ENCODE measurements at places on chromosomes 16 and 17.

- no peak for DNase-seq
Observed at GRCh38 chr16:80125677-80126076, 415.1 kb upstream of the DYNLRB2 start.

- no peak for DNase-seq
Observed at GRCh38 chr16:56684256-56684925, 2.1 kb downstream of the MT1X start.

GRCh38 chr16:15932939-15933338 lies 16.5 kb upstream of the ABCC1 start:
- DNase-seq, result no peak

DNA sequence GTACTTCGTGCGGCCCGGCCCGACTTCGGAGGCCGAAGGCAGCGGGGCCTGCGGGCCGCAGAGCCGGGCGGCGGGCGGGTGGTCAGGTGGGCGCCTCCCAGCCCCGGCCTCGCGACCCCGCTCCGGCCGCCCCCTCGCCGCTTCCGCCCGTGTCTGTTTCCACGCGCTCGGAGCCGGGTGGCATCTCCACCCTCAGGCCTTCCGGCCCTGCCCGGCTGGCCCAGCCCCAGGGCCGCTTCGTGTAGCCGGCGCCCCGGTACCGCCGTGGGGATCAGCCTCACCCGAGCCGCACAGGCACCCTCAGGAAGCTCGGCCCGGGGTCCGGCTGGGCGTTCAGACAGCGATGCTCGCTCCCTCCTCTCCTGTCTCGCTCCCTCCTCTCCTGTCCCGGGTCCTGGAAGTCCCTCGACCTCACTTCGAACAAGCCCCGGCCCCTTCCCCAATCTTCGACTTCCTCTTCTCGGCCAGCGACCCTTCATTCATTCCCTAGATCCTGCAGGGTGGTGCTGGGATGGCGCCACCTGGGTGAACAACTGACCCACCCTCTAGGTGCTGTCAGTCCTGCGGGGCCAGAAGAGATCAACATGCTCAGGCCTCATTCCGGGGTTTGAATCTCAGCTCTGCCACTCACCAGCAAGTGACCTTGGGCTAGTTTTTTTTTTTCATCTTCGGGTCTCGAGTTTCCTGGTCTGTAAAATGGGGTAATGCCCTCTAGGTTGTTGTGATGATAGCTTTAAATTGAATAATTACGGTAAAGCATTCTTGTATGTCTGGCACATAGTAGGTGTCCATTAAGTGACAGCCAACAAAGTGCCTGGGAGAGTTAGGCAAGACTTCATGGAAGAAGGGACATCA lies 610 bp downstream of the VPS4A start:
- peak; percentile 69 for DNase-seq

DNA sequence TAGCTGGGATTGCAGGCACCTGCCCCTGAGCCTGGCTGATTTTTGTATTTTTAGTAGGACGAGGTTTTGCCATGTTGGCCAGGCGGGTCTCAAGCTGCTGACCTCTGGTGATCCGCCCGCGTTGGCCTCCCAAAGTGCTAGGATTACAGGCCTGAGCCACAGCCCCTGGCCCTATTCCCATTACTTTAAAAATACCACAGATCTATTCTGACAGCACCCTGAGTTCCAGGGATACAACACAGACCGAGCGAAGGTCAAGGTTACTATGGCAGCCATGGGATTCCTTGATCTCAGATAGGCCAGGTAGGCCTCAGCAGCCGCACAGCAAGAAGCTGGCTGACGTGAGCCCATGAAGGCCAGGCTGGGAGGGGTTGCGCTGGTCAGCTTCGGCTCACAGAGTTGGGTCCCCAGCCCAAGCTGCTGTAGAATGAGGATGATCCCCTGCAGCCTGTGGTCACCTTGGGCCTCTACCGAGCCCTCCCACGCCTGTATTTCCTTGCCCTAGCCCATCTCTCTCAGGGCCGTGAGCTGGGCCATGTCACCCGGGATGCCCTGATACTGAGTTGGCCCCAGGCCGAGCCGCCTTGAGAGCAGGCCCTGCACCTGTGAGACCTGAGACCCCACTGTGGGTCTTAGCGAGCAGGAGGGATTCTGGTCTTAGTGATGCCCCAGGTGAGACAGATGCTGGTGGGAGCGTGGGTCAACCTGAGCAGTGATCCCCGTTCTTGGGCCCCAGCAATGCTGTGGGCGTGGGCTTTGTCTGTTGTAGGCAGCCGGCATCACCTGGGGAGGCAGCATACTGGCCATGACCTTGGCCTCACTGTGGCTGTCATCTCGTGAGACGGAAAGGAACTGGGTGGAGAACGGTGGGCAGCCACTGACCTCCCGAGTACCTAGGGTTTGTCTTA lies 16.9 kb upstream of the RNF213 start:
- no peak for DNase-seq

- DNase-seq, result no peak
Observed at GRCh38 chr16:6189216-6189615, 1091.6 kb upstream of the EEF2KMT start.

DNA sequence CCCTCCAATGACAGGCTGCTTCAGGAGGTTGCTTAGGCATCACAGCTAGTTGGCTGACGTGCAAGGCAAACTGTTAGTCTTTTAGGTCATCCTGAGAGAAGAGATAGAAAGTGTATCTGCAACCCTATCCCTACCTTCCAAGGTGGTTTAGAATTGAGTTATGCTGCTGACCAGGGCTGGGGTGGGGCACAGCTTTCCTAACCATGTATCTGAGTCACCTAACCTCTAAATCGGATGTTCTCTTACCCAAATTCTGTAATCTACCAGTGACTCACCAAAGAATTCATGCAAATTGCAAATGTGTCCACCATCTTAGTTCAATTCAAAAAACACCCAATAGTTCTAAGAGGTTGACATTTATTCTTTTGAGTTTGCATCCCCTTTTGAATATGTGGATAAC lies 107.2 kb upstream of the DYNLRB2 start:
- DNase-seq, result no peak

DNA sequence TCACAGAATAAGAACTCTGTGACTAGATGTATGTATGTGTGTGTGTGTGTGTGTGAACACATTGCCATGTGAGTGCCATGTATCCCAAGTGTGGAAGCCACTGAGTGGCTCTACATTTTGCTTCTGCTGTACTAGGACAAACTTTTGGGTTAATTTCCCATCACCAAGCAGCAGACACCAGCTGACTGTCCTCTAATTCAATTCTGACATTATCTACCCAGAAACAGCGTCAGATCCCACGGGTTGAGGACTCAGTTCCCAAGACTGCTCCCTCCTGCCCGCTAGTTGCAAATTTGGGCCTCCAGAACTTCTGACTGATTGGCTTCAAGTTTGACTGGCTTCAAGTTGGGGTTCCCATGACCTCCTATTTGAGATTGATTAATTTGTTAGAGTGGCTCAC lies 29.2 kb downstream of the HS3ST2 start:
- no peak for DNase-seq

DNA sequence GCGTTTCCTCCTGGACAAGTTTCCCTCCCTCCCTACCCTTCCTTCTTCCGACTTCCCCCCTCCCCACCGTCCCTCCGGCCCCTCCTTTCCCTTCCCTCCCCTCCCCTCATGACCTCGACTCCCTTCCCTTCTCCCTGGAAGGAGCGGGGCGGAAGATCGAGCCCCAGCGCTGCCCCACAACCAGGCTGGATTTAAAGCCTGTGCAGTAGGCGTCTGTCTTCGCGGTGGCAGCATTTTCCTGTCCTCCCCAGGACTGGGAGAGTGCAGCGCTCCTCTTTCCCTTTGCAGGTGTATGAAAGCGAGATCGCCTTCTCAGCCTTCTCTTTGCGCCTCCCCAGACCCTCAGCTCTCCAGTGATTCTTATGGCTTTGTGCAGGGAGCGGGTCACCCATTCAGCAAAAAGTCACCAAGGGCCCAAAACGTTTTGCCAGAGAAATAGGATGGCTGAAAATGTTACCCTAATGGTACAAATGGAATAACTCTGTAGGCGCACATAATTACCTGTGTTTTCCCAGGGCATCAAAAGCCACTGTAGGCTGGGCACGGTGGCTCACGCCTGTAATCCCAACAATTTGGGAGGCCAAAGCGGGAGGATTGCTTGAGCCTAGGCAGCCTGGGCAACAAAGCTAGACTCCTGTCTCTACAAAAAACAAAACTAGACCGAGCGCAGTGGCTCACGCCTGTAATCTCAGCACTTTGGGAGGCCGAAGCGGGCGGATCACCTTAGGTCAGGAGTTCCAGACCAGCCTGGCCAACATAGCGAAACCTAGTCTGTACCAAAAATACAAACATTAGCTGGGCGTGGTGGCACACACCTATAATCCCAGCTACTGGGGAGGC lies 40.8 kb downstream of the SLFN12L start:
- no peak for DNase-seq

DNA sequence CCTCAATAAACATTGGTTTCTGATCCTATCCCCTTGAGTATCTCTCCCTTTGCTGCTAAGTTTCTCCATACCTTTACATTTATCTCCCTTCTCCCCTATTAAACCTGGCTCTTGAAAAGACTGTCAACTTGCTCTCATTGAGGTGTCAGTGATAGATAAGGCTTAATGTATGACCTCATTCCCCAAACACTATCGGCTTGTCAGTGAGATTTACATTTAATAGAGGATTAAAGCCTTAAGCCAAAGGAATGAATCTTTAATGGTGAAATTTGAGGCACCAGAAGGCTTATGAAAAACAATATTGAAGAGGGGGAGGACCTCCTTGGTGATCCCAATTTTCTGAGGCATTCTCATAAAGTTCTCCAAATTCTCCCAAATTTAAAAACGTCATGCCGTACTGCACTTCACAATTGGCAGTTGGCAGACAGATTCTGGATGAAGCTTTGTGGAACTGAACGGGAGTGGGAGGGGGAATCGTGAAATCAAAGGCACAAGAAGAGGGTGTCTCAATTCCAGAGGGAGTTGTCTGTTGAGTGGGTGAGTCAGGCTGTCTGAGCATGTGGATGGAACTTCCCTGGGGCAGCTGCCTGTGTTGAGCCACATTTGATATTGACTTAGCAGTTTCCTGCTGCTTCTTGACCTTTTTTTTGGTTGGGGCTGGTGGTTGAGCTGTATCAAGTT lies 478.8 kb downstream of the NPIPA7 start:
- no peak for DNase-seq

GRCh38 chr16:14963281-14964173 lies 11.3 kb upstream of the PDXDC1 start:
- DNase-seq, result no peak

DNA sequence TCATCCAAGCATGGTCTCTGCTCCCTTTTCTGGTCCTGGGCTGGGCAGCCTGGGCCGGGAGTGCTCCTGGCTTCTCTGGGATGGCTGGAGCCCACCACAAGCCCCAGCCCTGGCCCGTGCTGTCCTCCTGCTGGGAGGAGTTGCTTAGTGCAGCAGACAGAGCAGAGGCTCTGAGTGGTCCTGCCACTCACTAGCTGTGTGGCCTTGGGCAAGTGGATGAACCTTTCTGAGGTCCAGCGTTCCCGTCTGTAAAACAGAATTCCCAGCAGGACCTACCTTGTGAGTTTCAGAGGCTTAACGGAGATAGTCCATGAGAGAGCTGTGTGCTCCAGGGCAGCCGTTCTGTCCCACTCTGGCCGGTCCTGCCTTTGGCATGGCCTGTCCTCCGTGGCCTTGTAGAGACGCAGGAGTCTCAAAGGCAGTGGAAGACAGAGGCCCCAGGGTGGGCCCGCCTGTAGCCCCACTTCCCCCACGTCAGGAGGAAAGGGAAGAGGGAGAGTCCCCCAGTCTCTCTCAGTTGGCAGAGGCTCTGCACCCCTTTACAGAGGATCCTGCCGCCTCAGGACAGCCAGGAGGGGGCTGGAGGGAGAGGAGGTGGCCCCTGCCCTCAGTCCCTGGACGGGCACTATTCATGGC lies 7.8 kb downstream of the MYO15B start:
- no peak for DNase-seq

DNA sequence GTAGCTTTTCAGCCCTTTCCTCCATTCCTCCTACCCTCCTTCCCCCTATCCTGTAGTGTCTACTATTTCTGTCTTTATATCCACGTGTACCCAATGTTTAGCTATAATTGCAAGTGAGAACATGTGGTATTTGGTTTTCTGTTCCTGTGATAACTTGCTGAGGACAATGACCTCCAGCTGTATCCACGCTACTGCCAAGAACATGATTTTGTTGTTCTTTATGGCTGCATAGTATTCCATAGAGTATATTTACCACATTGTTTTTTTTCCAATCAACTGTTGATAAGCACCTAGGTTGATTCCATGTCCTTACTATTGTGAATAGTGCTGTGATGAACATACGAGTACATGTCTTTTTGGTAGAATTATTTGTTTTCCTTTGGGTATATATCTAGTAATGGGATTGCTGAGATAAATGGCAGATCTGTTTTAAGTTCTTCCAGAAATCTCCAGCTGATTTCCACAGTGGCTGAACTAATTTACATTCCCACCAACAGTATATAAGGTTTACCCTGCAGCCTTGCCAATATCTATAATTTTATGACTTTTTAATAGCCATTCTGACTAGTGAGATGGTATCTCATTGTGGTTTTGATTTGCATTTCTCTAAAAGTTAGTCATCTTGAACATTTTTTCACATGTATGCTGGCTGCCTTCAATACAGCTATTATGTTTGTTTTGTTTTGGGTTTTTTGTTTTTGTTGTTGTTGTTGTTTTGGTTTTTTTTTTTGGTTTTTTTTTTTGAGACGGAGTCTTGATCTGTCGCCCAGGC lies 10.9 kb upstream of the COPRS start:
- no peak for DNase-seq

DNA sequence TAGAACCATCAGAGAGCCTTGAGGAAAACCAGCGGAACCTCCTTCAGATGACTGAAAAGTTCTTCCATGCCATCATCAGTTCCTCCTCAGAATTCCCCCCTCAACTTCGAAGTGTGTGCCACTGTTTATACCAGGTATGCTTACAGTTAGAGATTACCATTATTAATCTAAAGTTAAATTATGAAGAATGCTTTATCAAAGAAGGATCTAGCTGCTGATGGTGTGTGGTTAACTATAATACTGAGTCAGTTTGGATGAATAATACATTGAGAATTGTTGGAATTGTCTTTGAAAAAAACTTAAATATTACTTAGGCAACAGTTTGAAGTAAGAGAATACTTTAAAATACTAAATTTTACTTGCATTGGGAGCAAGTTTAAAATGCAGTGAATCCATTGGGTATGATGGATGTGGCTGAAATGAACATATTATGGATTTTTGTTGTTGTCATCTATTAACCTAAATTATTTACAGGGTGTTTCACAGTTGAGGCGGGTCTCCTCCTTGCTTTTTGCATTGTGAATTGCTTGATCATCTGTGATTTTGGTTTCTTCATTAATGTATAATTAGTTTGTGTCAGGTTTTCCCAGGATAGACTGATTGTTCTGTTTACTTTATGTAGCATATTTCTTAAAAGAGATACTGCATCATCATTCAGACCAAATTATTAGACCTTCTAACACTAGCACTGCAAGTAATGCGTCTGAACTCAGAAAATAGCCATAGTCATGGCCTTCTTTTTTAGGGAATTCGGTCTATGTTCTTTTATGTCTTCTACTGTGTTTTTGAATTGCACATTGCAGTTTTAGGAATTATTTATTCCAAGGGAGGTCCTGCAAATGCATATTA lies 47.8 kb downstream of the OMG start:
- DNase-seq, result peak; percentile 49

- no peak for DNase-seq
Observed at GRCh38 chr16:67302076-67302475, 22.7 kb downstream of the PLEKHG4 start.

Data from astrocyte of the hippocampus (primary cell).